ENCODE measurements at places on chromosomes 2 and 18.

DNA sequence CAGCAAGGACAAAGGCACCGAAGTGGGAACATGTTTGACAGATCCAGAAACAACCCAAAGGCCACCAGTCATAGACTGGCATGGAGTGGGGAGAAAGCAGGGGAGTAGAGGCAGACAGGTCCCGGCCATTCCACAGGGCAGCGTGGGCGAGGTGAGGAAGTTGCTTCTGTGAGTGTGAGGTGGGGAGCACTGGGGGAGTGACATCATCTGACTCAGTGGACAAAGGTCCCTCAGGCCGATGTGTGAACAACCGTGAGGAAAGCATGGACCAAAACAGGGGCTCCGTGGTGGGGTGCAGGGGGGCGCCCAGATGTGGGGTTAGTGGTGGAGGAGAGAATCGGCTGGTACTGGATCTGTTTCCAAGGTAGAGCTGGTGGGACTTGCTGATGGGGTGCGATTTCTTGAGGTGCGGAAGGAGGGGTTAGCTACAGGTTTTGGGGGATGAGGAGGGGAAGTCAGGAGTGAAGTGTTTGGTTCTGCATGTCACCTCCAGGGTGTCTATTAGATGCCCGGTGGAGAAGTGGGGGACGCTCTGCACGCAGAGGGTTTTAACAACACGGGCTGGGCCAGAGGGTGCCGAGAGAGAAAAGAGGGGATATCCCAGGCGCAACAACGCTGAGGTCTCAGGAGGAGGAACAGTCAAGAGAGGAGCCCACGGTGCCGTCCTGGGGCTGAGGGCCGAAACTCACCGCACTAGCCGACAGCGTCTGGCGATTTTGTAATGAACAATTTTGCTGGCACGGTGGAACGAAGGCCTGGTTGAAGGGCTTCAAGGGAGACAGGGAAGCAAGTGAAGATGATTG, 2.5 kb upstream of the SFT2D3 start:
- DNase-seq, result no peak

DNA sequence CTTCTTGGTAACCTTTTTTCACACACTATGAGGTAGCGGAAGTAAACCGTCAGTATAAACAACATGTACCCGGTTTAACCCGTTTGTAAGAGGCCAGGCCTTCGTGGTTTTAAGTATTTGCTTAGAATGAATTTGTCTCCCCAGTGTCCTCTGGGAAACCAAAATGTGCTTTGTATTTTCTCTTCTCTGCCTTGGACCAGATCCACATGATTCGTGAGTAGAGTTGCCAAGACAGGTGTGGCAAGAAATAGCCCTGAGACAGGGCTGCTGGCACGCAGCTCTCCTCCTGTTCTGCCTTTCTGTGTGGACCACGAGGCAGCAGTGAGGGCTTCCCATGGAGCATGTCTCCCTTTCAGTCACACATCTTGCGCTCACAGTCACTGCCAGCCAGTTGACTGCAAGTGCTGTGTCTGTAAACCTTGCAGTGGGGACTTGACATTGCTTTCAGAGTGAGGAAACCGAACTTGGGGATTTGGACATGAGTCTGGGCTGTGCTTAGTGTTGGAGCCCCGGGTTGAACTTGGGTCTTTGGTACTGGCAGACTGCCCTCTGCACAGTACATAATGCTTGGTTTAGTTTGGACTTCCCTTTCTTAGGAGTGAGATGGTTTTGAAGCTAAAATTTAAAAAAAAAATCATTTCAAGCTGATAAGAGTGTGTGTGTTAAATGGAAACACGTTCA, 19.1 kb downstream of the BCL2L11 start:
- DNase-seq, result no peak

GRCh38 chr18:35524226-35524625, 26.5 kb upstream of the INO80C start:
- no peak for DNase-seq

DNA sequence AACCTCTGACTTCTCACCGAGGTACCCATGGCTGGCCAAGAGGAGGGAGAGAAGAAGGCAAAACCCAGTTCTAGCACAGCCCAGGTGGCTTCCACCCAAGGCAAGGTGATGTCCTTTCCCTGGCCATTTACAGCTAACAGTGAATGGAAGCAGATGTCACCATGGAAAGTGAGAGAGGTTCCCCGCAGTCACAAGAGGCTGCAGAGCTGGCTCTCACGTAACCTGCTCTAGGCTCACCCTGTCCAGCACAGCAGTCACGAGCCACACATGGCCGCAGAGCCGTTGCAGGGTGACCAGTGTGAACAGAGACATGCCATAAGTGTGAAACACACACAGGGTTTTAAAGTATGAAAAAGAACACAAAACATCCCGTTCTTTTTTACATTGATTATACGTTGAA, 169.4 kb downstream of the TNS1 start:
- DNase-seq, result no peak

- DNase-seq, result no peak
Measured at GRCh38 chr2:200357845-200358244, 51.4 kb downstream of the SPATS2L start.

DNA sequence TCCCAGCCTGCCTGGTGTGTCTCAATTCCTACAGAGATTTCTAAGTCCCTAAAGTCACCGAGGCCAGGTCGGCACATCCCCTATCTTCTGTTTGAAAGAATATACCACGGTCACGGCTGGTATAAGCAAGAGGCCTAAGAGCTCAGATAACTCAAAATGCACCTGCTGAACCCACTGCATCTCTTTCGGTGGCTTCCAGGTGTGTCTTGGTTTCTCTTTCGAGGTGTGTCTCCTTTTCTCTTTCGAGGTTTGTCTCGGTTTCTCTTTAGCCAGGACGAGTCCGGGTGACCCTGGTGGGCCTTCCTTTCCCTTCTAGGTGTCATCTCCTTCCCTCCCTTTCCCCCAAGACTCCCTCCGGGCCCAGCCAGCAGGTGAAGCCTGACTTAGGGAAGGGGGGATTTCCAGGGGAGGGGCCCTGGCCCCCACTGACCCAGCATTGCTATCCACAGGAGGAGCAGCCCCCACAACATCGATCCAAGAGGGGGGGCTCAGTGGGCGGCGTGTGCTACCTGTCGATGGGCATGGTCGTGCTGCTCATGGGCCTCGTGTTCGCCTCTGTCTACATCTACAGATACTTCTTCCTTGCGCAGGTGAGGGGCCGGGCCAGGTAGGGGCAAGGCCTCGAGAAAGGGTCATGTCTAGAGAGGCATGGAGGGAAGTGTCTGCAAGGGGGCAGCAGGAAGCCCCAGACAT, 8.4 kb downstream of the ITM2C start:
- no peak for DNase-seq

GRCh38 chr2:222797871-222798270, 63.0 kb upstream of the ACSL3 start:
- DNase-seq, result no peak

- peak; percentile 30 for DNase-seq
Measured at GRCh38 chr2:1546023-1546591, 132.8 kb downstream of the TPO start.

- no peak for DNase-seq
Measured at GRCh38 chr2:46656640-46657039, 177.3 kb downstream of the TMEM247 start.

DNA sequence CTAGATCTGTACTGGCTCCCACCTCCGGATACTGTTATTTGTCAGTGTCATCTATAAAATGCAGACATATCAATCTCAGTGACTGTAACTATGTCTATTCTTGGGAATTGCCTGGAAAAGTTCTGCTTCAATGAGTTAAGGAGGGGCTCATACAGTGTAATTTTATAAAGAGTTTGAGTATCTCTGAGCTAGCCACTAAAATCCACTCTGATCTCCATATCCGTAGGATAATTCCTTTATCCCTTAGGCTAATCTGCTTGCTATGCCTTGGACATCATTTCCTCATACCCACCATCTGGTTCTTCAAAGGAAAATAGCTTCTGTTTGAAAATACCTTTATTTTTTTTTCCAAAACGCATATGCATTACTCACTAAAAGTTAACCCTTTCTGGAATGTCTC, 863.2 kb downstream of the SUCLG1 start:
- DNase-seq, result no peak

GRCh38 chr2:155178921-155179320, 480.4 kb downstream of the KCNJ3 start:
- no peak for DNase-seq

DNA sequence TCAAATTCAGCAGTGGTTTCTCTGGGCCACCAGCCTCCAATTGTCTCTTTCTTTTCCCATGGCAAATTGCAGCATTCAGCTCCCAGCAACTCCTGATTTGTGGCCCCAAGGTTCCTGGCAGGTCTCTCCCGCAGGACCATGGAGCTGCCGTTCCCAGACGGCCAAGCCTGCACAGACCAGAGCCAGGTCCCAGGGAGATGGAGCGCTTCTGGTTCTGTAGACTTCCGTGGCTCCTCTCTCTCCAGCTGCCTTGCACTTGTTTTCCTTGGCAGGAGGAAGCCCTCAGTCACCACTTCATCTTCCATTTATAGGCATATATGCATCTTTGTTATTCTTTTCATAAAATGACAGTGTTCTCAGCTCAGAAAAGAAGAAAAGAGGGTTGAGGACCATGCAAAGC, 21.7 kb downstream of the TNP1 start:
- DNase-seq, result no peak

- DNase-seq, result no peak
Measured at GRCh38 chr2:2321200-2321540, 9.9 kb downstream of the MYT1L start.

- DNase-seq, result no peak
Measured at GRCh38 chr2:176421297-176422050, 152.2 kb downstream of the MTX2 start.

GRCh38 chr2:33220533-33220932, 255.9 kb upstream of the RASGRP3 start:
- DNase-seq, result no peak

GRCh38 chr2:190366248-190366753, 22.9 kb downstream of the INPP1 start:
- no peak for DNase-seq

DNA sequence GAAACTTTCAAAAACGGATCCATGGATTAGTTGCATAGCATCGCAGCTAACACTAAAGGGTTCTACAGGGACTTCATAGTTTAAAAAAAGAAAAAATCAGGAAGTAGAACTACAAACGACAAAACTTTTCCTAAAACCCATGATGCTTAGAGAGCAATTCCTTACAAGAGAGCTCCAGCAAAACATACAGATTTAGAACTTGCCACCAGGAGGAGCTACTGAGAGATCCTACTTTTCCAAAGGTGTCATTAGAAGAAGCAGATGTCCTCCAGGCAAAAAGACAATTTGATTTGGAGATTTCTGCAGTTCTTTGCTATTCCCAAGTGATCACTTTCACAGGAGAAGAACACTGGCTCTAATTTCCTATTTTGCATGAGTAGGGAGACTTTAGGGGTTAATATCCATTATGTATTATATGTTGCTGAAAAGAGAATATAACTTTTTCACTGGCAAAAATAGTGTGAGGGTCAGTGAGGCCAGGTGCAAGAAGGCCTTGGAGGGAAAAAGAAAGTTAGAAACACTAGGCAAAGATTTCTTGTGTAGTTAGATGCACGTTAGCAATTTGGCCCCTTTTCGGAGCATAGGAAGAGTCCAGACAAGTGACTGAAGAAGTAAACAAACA, 436.2 kb downstream of the SUCLG1 start:
- no peak for DNase-seq

GRCh38 chr2:108589781-108590180, 55.5 kb downstream of the LIMS1 start:
- no peak for DNase-seq

- DNase-seq, result no peak
Measured at GRCh38 chr2:106284255-106284654, 90.2 kb upstream of the UXS1 start.

DNA sequence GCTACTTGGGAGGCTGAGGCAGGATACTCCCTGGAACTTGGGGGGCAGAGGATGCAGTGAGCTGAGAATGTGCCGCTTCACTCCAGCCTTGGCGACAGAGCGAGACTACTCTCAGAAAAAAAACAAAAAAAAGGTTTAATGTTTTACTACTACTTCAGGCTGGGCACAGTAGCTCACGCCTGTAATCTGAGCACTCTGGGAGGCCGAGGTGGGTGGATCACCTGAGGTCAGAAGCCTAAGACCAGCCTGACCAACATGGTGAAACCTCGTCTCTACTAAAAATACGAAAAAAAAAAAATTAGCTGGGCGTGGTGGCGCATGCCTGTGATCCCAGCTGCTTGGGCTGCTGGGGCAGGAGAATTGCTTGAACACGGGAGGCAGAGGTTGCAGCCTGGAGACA, 75.7 kb upstream of the ATIC start:
- no peak for DNase-seq

DNA sequence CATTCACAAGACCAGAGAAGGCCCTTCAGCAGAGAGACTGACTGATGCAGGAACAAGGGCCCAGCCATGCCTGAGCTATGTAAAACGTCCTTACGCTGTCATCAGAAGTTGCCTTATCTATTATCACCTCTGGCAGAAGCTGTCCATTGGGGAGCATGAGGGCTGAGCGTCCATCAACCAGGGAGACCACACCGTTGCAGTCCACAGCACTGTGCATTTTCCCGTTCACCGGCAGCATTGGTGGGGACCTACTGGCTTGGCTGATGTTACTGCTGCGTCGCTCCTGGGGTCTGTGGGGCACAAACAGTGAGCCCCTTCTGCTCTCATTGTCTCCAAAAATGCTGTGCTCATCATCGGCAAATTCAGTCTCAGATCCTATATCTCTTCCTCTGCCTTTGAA, 91.4 kb downstream of the SCN9A start:
- no peak for DNase-seq

DNA sequence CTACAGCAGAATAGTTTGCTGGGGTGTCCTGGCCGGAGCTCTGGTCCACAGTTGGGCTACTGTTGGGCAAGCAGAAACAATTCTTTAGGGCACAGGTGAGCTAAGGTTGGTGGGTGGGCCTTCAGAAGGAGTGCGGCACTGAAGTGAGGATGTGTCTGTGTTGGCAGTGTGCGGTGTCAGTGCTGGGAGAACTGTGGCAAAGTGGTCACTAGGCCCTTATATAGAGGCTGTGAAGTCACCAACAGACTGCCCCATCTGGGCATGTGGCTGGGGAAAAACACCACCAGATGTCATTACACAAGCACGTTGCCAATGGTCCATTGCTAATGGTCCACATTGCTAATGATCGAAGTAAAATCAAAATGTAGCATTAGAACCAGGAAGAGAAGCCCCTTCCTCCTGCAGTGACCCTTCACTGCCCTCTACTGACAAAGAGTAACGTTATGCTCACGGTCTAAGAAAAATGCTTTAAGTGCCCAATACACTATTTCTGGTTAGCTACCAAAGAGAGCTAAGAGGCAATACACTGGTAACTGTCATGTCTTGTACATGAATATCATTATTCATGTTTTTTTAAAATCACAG, 21.3 kb downstream of the SCN1A start:
- DNase-seq, result no peak

GRCh38 chr2:45177870-45178269, 168.6 kb upstream of the SIX2 start:
- no peak for DNase-seq

GRCh38 chr18:11587432-11587831, 22.0 kb upstream of the SLC35G4 start:
- no peak for DNase-seq

- DNase-seq, result no peak
Measured at GRCh38 chr2:181677912-181678586, 2.3 kb downstream of the NEUROD1 start.

GRCh38 chr2:202700075-202700901, 65.5 kb downstream of the FAM117B start:
- DNase-seq, result no peak
